Fibroblast of the aortic adventitia (primary cell): ENCODE measurements at places on chromosomes 2 and 18. TPM values are rescaled to one million over a fixed set of nuclear protein-coding genes. Genes with fewer than 3 reads are reported as not detected.

SERPINB4 gene
- total RNA-seq, result not detected in 2 replicates

DNA sequence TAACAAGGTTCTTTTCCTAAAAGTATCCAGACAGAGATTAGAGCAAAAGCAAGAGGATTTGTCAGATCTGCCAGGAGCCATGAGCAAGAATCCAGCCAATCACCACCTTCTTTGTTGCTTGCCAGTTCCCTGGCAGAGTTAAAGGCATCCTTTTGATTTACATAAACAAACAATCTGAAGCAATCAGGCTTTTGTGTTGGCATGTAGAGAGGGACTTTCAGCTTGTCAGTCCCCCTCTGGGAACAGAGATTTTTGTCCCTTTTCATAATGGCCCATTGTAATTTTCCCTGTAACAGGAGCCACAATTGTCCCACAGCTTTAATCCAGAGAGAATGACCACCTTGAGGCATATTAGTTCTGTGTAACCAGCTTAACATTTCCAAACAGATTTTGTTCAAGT, at the start of gene ERMN:
Gene ERMN, minus strand, starts transcription at position 39 of the 400 bp plus-strand sequence. CDS start 182 bp downstream, outside the sequence.
- no peak for DNase-seq

GRCh38 chr18:598124-598589, 1.4 kb downstream of the CLUL1 start:
- DNase-seq, result no peak

- DNase-seq, result peak; percentile 56
Measured at GRCh38 chr2:45256173-45256866, 247.1 kb upstream of the SIX2 start.

DNA sequence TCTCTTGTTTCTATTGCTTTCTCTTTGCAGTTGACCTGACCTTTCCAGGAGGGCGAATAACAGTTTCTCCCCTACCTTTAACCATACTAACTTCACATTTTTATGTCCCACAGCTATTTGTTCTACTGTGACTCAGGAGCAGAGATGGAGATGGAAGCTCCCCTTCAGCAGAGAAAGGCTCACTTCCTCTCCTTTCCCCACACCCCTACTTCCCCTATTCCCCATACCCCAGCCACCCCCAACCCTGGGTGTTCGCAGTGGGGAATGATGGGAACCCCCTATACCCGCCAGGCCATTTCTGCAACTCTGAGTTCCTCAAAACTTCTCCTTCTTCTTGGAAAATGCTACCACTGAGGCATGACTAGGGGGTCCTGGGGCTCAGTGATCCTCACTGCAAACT, 285.4 kb upstream of the MGAT5 start:
- no peak for DNase-seq

DNA sequence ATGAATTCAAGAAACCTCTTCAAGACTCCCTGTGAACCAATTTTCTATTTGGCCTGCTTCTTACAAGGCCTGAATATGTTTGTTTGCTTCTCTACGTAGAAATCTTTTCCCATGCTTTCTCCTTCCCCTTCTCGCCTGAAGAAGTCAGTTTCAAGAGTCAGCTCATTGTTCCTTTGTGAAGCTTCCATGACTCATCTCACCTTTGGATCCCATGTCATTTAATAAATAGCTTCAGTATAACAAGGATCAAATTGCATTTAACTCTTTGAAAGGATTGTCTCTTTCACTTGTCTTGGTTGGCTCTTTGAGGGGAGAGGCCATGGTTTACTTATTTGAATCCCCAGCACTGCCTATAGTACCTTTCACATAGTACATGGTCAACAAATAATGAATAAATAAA, 28.4 kb downstream of the CPS1 start:
- peak; percentile 17 for DNase-seq

GRCh38 chr18:46080156-46080555, 8.1 kb upstream of the PSTPIP2 start:
- DNase-seq, result no peak

GRCh38 chr2:112869258-112869842, 32.8 kb upstream of the IL1B start:
- DNase-seq, result peak; percentile 94
